ENCODE measurements at places on chromosomes 11 and 22. TPM values are rescaled to one million over a fixed set of nuclear protein-coding genes. Genes with fewer than 3 reads are reported as not detected.

PTH gene
- not detected for total RNA-seq

DNA sequence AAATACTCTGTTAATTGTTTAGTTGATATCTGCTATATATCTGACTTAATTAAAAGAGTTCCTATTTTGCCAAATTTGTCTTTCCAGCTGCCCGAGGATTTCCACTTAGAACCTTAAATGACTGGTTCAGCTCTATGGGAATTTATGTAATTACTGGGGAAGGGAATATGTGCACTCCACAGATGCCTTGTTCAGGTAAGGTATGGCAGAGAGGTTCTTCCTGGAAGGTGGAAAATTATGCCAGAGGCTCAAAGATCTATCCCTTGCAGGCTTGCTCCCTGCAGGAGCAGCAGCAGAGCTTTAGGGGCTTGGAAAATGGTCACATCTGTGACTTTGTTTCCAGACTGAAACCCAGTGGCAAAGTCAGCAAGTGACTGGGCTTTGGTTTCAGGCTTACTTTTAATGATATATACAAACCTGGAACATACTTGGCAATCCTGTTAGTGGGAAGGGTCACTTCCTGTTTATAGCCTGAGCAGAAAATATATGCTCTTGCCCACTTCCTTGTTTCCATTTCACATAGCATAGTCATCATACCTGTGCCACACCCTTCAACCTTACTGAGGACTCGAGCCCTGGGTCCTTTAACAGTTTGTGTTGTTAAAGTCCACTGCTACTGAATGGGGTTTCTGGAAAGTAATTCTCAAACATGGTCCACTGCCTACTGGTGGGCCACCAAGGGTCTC is 23.7 kb downstream of the WBP2NL start:
- DNase-seq = no peak

PRRG4 gene
- total RNA-seq = 0.08 TPM

GRCh38 chr11:2766166-2766565 is 66.4 kb upstream of the KCNQ1OT1 start:
- no peak for DNase-seq

CAT gene
- 37.6 TPM for total RNA-seq

DNA sequence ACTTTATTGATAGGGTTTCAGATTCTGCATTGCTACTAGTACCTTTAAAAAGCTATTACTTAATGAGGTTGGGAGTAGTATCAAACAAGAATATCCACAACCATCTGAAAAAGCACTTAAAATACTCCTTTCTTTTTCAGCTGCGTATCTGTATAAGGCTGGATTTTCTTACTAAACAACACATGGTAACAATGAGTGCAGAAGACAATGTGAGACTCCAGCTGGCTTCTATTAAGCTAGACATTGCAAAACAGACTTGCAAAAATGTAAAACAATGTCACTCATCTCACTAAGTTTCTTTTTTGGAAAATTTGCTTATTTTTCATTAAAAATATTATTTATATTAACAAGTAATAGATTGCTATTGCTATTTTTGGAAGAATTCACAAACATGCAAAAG is 132.6 kb downstream of the WNT11 start:
- DNase-seq = no peak

GRCh38 chr22:38177926-38178604 is 3.6 kb downstream of the PLA2G6 start:
- no peak for DNase-seq

DNA sequence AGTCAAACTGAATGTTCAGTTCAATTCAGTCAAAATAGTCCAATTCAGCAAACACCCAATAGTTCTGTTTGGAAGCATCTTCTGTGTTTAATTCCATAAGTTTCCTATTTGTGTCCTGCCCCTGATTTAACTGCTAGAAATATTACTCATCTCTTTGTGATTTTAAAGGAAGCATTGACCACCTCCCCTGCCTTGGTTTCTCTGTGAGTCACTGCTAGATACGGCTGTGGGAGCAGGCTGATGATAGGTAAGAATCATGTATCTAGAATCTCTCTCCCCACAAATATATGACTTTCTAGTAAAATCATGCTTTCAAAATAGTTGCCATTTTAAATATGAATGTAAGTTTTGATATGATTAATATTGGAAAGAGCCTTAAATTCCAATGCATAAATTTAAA is 888.5 kb downstream of the NTM start:
- no peak for DNase-seq

All from T-cell (primary cell).